Right renal cortex interstitium (tissue), 3 donors: ENCODE measurements at places on chromosomes 1 and 21.

GRCh38 chr21:43865540-43866259 is 677 bp downstream of the AGPAT3 start:
- DNase-seq, result no peak

DNA sequence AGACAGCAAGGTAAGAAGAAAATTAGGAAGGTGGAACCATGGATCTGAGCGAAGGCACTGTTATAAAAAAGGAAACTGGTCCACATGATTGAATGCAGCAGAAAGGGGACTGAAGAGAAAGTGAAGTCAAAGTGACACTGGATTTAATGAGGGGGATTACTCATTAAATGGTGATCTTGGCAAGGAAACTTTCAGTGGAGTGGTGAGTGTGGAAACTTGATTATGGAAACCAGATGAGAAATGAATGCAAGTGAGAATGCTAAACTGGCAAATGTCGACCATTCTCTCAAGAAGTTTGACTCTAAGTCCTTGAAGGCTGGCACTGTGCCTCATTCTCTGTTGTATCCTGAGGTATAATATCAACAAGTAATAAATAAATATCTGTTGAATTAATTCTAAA is 23.3 kb downstream of the COLGALT2 start:
- DNase-seq, result no peak

DNA sequence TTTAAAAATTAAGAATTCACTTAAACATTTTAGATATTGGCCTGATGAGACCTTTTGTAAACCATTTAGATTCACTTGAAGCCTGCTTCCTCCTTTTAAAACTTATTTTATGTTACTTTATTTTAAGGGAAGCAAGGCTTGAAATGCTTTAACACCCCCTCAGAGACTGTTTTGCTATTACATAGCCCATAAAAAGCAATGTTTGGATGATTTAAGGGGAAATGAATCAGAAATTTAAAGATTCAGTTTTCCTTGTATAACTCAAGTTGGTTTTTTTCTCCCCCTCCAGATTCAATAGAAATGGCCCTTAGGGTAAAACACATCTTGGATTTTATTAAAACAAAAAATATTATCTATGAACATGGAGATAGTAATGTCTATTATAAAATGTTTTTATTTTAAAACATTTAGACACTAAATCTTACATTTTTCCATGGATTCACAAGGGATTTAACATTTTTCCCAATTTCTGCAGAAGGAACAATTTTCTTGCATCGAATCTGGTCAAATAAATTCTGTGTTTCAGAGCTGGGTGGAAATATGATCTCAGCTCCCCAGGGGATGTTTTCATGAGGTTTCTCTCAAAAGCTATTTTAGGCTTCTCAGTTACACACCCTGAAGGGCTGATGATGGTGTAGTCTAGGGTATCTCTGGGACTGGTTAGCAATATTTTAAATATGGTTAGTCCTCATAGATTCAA is 69.3 kb upstream of the WARS2 start:
- no peak for DNase-seq

DNA sequence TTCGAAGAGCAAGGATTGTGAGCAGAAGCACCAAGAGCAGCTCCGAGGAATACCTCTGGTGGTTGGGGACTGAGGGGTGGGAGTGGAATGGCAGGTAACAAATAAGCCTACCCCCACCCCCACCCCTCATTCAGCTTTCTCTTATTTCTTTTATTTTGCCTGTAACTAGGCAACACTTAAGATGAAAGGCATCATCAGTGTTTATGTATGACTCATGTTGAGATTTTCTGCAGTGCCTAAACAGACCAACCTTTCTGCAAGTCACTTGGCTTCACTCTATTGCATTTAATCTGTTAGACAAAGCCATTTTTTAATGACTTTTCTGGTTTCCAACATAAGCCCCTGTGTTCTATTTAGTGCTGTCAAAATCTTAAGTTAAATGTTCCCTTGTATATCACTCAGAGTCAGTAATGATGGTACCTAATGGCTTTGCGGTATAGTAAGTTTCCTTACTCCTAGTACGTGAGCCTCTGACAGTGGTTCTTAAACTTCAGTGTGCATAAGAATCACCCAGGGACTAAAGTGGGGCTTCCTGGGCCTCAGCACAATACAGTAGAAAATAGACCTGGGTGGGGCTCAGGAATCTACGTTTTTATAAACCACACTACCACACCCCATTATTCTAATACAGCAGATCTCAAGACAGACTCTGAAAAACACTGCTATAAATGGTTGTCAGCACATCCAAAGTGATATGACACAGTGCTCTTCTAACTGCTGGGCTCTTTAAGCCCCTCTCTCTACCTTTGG is 19.9 kb downstream of the CASQ2 start:
- DNase-seq, result no peak

DNA sequence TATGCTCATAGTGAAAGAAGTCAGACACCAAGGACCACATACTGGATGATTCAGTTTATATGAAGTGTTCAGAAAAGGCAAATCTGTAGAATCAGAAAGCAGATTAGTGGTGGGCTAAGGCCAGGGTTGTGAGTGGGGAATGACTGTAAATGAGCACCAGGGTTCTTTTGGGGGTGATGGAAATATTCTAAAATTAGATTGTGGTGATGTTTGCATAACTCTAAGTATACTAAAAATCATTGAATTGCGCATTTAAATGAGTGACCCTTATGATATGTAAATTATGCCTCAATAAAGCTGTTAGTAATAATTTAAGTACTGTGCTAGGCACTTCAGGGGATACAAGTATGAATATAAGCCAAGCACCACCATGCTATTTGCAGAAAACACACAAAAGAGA is 256.3 kb downstream of the TPR start:
- DNase-seq, result no peak

DNA sequence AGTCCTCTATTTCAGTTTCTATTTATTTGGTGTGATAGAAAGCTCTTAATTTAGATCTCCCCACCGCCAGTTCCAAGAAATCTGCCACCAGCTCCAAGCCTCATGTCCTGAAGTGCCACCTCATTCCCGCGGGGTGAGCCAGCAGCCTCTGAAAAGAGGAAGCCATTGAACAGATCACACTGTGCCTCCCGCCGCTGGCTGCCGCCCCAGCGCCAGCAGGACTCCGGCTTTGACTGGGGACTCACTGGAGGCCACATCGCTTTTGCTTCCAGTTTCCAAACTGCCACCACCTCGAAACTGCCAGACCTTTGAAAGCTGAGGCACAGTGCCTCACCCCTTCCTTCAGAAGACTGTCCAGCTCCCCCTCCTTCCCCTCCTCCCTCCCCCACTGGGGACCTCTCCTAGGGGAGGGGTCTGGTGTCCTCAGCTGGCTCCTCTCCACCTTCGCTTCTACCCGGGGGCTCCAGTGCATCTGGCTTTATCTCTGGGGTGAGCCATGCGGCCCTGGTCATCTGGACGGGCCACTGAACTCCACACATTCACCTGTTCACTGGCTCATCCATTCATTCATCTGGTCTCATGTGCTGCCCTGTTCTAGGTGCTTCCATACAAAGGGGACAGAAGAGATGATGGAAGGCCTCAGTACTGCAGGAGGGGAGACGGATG is 58.9 kb downstream of the VPS26C start:
- DNase-seq, result no peak

DNA sequence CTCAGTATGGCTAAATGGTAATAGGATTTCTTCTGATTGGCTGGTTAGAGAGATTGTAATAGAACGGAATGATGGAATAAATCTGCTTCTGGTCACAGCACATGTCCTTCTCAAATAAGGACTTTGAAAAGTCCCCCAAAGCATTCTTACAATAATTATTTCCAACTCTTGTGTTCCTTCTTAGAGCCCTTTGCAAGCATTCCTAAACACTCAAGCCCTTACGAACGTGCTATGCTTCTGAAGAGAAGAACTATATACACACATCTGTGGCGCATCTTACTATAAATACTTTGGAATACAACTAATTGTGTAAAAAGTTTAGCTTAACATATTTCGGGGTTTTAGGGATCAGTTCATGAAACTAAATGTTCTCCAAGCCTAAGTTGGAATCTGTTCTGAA is 25.6 kb downstream of the CLIC4 start:
- DNase-seq, result no peak

- no peak for DNase-seq
Measured at GRCh38 chr1:244369256-244370057, 82.3 kb downstream of the ADSS2 start.

- DNase-seq, result no peak
Measured at GRCh38 chr1:109923946-109924275, 13.3 kb downstream of the CSF1 start.

DNA sequence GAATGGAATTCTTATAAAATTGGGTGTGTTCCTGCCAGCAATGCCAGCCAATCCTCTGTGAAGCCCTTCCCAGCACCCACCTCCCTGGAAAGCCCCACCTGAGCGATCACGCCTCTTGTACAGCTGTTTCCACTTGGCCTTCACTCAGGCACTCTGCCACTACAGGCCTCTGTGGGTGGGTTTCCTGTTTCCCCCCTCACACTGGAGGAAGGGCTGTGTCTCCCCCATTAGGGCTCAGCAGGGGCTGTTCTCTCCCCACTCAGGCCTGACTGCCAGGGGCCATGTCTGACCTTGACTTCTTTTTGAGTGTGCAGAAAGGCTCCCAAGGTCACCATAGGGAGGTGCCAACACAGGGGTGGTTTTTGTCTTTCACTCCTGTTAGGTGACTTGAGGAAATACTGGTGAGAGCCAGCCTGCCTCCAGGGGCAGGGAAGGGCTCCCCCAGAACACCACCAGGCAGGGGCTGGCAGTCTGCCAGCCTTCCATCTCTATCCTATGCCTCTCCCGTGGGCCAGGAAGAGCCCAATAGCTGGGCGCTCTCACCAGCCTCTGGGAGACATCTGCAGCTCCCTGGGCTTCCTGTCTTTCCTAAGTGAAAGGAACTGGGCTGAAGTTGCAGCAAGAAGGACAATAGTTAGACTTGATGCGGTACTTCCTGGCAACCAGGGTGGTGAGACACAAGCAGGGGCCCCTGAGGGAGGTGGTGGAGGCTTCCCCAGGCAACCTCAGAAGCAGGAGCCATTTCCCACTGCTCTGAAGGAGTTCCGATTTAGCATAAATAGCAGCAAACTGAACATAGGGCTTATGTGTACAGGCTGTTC is 49.1 kb downstream of the ELK4 start:
- DNase-seq, result no peak

GRCh38 chr1:119587341-119587740 is 60.7 kb downstream of the ZNF697 start:
- DNase-seq, result peak; percentile 71

DNA sequence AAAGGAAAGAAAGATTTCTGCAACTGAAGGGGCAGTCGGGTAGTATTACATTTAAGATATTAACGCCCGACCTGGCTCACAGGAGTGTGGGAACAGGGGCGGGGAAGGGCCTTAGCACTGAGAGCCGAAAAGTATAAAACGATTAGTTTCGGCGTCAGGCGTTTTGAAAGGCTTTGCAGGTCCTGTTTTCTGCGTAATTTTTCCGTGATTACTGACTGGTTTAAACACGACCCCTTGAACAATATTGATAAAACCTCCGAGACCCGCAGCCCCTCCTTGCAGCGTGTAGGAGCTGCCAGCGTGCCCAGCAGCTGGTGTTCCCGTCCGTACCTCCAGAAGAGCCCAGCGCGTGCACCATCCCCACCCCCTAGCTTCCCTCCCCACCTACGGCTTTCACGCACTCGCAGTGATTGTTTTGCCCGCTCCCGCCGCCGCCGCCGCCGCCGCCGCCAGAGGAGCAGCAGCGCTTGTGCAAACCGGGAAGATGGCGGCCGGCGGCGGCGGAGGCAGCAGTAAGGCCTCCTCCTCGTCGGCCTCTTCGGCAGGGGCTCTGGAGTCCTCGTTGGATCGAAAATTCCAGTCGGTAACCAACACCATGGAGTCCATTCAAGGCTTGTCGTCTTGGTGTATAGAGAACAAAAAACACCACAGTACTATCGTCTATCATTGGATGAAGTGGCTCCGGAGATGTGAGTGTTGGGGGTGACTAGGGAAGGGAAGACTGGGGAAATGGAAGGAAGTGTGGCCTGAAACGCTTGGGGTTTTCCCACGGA is 470 bp downstream of the RPRD2 start:
- DNase-seq, result peak; percentile 49
